ENCODE measurements at places on chromosomes 1 and 21.

- no peak for DNase-seq
These were observed 33.5 kb upstream of the C1orf53 start for GRCh38 chr1:197868751-197869489.

DNA sequence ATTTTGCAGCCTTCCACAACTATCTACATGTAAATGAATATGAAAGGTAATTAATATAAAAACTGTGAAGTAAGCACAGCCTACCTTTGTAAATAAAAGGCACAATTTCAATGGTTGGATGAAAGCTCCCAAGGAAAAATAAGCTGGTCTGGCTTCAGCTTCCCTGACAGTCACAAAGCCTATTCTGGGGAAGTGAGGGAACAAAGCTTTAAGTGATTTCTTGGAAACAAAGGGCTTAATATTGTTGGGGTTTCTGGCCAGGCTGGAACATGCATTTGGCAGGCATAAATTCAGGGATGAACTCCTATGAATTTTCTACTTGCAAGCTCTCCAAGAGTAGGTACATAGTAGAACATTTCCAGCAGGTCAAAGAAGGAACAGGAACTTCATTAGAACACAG, 17.3 kb downstream of the BCAS2 start:
- DNase-seq: no peak

DNA sequence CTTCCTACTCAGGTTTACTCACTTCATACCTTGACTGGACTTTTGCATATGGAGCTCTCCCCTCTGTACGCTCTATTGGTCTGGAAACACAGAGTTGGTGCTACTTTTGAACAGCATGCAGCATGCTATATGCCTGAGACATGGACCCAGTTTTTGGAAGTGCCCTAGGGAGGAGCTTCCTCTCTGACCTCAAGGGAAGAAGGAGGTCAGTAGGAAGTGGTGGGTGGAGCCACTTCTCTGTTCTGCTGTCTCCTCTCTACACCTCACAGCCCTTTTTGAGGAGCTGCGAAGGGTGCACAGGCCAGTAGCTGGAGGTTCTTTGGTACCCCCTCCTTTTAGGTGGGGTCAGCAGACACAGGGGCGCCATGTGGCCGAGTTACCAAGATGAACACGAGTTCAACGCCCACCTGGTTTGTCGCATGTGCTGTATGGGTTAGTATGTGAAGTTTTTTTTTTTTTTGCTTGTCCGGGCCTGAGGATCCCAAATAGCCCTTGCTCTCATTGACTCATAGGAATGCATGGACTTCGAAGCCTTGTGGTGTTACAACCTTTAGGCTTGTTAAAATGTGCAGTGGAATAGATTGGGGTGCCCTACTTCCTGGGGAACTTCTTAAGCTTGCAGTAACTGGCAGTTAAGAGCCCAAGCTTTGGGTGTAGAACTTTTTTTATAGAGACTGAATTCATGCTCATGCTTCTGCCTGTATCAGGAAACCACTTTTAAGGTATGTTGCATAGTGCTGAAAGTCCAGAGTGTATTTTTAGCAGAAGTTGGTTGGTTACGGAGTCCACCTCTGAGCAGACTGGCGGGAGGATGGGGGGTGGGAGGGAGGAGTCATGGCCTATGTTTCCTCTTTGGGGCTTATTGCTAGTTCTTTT, 10.7 kb downstream of the MACF1 start:
- peak; percentile 60 for DNase-seq

- no peak for DNase-seq
These were observed 18.7 kb upstream of the F5 start for GRCh38 chr1:169604781-169605560.

DNA sequence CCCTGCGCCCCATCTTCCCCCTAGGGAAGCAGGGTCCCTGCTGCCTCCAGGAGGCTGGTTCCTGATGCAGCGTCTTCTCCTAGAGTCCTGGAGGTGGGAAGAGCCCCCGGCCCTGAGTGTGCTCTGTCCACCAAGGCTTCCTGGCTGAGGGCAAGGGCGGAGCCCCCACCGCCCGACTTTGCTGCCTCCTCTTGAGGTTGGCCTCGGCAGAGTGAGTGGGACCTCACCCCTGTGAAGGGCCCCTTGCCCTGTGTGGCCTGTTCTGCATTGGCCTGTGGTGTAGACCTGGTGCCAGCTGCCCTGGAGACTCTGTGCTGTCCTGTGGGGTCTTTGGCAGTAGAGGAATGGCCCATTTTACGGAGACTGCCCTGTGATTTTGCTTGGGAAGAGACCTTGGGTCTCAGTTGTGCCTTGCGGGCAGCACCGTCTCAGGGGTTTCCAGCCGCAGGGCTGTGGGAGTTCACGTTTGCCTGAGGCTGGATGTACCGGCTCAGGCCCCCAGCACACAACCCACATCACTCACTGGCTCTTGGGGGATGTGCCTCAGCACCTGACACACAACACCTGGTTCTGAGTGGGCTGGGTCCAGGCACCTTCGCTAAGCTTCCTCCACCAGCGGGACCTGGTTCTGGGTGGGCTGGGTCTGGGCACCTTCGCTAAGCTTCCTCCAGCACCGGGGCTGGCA, 73.6 kb downstream of the SKI start:
- no peak for DNase-seq

- no peak for DNase-seq
These were observed 7.0 kb upstream of the ADORA1 start for GRCh38 chr1:203120325-203121153.

DNA sequence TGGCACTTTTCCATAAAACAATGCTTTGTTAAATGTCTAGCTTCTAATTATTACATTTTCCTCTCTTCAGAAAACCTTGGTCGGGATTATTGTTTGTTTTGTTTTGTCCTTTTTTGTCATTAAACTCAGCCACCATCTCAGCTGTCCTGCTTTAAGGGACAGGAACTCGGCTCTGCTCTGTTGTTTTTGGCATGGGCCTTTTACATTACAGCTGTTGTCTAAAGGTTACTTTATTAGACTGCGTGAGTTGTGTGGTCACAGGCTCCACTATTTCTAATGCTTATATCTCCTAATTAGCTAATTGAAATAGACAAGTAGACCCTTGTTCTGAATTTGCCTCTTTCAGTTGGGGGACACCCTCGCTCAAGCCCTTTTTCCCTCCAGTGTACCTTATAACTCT, 1.6 kb downstream of the PALMD start:
- no peak for DNase-seq

DNA sequence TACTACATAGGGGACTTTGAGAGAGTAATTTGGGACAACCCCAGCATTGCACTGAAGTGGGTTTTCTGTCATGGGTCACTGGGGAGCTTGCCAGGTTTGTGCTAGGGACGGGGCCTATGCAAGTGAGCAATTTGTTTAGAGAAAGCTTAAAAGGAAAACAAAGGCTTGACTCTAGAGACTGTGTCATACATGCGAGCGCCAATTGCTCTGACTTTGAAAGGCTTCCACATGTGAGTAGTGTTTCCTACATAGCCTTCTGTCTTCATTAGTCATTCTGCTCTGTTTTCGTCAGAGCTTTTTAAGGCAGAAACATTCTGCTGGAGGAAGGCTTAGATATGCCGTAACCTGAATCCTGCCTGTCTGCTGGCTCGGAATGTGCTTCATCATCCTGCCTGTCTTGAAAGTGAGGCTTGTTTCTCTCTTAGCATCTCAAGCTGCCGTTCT, 28.4 kb downstream of the TRIM45 start:
- no peak for DNase-seq

GRCh38 chr1:234398849-234399381, 25.7 kb downstream of the COA6 start:
- peak; percentile 61 for DNase-seq

DNA sequence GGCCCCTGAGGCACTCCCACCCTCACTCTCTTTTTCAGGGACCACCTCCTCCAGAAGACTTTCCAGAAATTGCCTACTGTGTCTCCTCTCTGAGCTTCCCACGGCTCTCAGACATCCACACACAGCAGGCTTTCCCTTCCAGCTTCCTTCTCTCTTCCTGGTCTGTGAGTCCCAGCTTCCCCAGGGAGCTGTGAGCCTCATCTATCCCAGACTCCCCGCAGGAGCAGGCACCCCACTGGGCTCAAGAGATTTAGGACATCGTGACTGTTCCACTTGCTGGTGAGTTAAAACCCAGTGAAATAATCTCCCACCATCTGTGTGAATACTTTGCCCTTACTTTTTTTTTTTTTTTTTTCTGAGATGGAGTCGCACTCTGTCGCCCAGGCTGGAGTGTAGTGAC, 22.0 kb upstream of the PRELP start:
- no peak for DNase-seq

DNA sequence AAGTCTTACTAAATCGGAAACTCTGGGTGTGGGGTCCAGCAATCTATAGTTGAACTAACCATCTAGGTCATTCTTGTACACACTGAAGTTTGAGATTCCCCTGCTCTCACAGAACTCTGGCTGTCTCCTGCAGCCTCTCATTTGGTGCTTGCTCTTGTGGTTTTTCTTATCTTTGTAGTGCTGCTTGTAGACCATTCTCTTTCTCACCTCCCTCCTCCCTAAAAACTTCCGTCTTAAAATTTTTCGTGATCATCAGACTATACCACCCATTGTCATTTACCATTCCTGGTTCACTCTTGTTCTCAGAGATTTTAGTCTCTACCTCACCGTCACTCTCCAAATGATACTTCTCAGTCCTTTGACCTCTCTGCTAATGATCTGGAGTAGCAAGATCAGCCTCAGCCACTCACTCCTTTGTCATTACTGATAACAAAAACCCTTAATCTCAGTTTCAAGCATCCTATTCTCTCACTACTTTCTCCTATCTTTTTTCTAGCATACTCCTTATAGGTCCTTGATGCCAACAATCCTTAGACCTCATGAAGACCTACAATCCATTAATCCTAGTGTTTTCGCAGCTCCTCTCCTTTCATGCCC, 13.0 kb upstream of the EPHX4 start:
- DNase-seq: no peak

GRCh38 chr1:94974241-94974640, 47.3 kb upstream of the CNN3 start:
- no peak for DNase-seq

DNA sequence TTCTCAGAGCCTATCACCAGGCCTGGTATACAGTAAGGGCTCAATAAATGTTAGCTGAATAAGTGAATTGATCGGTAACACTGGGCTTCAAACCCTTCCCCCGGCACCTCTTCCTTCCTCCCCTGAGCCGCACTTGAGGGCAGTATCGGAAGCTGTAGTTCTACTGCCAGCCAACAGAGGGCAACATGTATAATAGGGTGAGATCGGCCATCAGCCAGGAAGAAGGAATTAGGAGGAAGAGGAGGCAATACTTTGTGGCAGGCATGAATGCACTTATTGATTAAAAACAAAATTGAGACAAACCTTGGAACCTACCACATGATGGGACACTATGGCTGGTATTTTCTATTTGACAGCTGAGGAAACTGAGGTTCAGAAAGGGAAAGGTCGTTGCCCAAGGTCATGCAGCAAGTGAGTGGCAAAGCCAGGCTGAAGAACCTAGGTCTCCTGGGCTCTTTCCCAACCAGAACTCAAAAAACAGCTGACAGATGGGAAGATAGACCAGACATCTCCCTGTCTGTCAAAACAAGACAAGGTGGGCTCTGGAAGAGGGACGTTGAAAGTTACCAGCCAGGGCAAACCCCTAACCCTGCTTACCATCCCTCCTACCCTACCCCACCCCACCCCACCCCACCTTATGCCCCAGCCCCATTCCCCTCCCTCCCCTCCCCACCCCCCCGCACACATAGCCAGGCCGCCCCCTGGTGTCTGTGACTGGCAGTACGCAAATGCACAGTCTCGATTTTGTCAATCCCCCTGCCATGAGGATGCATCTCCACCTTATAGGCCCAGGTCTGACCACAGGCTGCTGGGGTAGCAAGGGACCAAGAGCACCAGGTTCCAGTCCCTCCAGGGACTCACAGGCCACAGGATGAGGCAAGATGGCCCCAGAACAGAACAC, 107.3 kb upstream of the RUNX3 start:
- no peak for DNase-seq

GRCh38 chr1:5707566-5708345, 284.5 kb downstream of the NPHP4 start:
- no peak for DNase-seq

- no peak for DNase-seq
These were observed 46.6 kb downstream of the TTC3 start for GRCh38 chr21:37119421-37120218.

GRCh38 chr1:239311331-239311730, 75.0 kb upstream of the CHRM3 start:
- DNase-seq: no peak

GRCh38 chr1:19559641-19560040, 74.3 kb upstream of the CAPZB start:
- no peak for DNase-seq

GRCh38 chr1:17186216-17186909, 18.6 kb upstream of the PADI1 start:
- DNase-seq: no peak

GRCh38 chr1:202069662-202070061, 53.1 kb upstream of the GPR37L1 start:
- DNase-seq: no peak

- peak; percentile 33 for DNase-seq
These were observed 6.4 kb upstream of the TMCO2 start for GRCh38 chr1:40241362-40241761.
